ENCODE measurements at places on chromosomes 2 and 18.
A peak's percentile ranks its signal among the peaks of the same experiment; 100 is the strongest.

DNA sequence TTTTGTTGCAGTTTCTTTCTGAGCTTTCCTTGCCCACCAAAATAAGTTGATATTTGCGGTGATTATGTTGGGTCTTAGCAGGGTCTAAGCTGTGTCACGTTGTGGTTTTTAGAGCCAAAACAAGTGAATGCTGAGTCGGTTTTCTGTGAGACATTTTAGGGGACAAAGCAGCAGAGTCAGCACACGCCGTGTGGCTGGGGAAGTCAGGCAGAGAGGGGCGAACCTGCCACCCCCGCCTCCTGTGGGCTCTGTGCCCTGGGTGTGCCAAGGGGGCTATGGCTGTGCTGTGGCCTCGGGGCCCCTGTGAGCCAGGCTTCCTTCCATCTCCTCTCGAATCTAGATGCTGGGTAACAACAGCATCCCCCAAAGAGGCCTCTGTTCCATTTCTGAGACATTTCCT is 30.8 kb upstream of the TMEM87B start:
- no peak for DNase-seq
- no peak overlapping the region for H3K4me3 ChIP-seq
- H3K27me3 ChIP-seq = peaks cover 31% of the 10 kb centered on the region
- H3K27ac ChIP-seq = no peak overlapping the region
- H3K36me3 ChIP-seq = no peaks in the 10 kb centered on the region

- DNase-seq = peak; percentile 19
- no peak overlapping the region for H3K27ac ChIP-seq
- no peaks in the 10 kb centered on the region for H3K27me3 ChIP-seq
- no peak overlapping the region for H3K4me3 ChIP-seq
- H3K36me3 ChIP-seq = no peaks in the 10 kb centered on the region
- H3K4me1 ChIP-seq = peaks cover 6% of the 10 kb centered on the region
Observed at GRCh38 chr2:206361407-206362045, 81.8 kb upstream of the ADAM23 start.

DNA sequence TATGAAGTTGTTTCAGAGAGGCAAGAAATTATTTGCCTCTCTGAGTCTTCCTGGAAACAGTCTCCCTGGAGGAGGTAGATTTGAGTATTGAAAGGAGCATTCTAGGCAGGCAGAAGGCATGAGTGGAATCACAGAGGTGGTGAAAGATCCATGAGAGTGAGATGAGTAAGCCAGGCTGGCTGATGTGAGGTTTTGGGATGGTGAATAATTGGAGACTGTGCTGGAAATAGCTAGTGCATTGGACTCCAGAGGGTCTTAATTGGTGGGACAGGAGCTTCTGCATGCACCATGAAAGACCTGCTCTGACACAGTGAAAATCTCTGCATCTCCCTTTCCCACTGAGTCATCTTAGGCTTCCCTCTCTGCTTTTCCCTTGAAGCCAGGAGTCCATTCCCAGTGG is 46.3 kb downstream of the CDC42EP3 start:
- DNase-seq = peak; percentile 52
- H3K4me1 ChIP-seq = peaks cover 32% of the 10 kb centered on the region
- H3K36me3 ChIP-seq = no peaks in the 10 kb centered on the region
- H3K27me3 ChIP-seq = no peaks in the 10 kb centered on the region

- H3K36me3 ChIP-seq = peaks cover 22% of the 10 kb centered on the region
- no peak overlapping the region for H3K4me3 ChIP-seq
Observed at GRCh38 chr2:190482451-190482850, 52.1 kb downstream of the NEMP2 start.

GRCh38 chr18:24595561-24596031 is 135.2 kb downstream of the HRH4 start:
- H3K36me3 ChIP-seq = no peaks in the 10 kb centered on the region
- no peak overlapping the region for H3K27ac ChIP-seq
- H3K4me3 ChIP-seq = no peak overlapping the region
- DNase-seq = no peak
- no peaks in the 10 kb centered on the region for H3K4me1 ChIP-seq

- H3K4me1 ChIP-seq = peaks cover 10% of the 10 kb centered on the region
- H3K27ac ChIP-seq = no peak overlapping the region
- H3K36me3 ChIP-seq = no peaks in the 10 kb centered on the region
- H3K4me3 ChIP-seq = no peak overlapping the region
- no peaks in the 10 kb centered on the region for H3K27me3 ChIP-seq
Observed at GRCh38 chr2:55999790-56000189, 76.2 kb upstream of the EFEMP1 start.

GRCh38 chr2:105388971-105389381 is 9.9 kb downstream of the FHL2 start:
- peak; percentile 72 for DNase-seq
- peaks cover 70% of the 10 kb centered on the region for H3K36me3 ChIP-seq
- H3K27me3 ChIP-seq = no peaks in the 10 kb centered on the region

DNA sequence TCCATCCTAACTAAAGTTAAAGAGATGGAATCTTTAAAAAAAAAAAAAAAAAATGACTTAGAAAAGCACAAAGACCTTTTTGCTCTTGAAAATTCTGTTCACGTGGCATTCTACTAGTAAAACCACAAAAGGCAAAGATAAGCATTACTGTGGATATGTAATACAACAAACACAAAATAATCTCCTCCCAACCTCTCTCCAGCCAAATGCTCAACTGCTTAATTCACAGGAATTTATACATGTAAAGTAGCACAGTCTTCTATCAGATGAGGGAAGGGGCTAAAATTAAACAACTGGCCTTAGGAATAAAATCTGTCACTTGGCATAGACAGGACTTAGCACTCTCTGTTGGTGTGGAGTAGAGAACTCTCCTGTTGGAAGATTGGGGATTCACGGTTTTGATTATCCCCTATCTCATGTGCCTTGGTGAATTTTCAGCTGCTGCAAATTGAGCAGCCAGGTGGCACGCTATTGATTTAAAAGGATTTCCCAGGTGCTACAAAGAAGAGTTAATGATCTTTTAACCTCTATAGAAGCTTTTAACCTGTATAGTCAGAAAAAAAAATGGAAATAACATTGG is 57.4 kb downstream of the ATIC start:
- peaks cover 66% of the 10 kb centered on the region for H3K36me3 ChIP-seq
- H3K4me3 ChIP-seq = no peak overlapping the region
- no peak for DNase-seq
- no peak overlapping the region for H3K27ac ChIP-seq

- peaks cover 7% of the 10 kb centered on the region for H3K4me1 ChIP-seq
- no peaks in the 10 kb centered on the region for H3K36me3 ChIP-seq
- H3K27me3 ChIP-seq = peaks cover 13% of the 10 kb centered on the region
Observed at GRCh38 chr2:224359569-224359968, 42.3 kb downstream of the FAM124B start.
